Stimulated activated CD8-positive, alpha-beta memory T cell treated with anti-CD3 and anti-CD28 coated beads, Interleukin-7, amount 100 ng/mL, for 24 hours (primary cell): ENCODE measurements at places on chromosomes 2 and 18.

DNA sequence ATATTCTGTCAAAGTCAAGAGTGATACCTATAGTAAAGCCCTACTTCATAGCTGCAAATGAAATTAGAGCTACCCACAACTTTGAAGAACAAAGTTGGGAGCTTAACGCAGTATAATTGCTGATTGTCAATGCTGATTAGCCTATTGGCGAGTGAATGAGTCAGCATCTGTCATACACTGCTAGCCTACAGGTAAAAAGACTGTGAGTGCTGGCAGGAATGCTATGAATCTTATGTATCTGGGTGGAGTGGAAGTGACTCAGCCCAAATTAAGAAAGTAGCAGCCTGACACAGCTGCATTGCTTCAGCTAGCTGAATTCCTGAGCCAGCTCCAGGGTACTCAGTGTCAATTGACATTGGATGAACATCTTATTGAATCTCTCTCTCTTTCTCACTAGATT is 179.4 kb upstream of the DCC start:
- no peak for DNase-seq

DNA sequence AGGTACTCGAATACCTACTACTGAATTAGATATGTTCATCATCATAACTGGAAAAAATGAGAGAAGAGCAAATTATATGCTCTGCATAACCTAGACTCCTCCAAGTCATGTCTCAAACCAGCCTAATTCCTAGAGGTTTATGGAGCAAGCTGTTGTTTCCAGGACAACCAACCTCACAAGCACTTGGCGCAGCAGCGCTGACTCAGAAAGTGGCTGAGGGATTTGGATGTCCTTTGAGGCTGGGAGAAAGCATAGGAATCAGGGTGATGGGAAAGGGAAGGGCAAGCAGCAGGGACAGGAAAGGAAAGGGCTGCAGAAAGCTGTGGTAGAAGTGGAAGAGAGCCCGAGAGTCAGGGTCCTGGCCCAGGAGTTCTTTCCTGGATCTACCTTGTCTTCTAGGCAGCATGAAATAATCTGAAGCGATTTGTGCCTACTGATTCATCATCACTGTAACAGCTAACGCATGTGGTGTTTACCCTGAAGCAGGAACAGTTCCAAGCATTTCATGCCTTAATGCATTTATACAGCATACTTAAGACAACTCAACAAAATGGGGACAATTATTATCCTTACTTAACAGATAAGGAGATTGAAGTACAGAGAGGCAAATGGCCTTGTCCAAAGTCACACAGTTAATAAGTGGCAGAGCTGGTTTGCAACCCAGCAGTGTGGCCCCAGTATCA is 3.7 kb downstream of the PLEK start:
- DNase-seq = no peak

- no peak for DNase-seq
Observed at GRCh38 chr2:107107351-107107750, 221.4 kb upstream of the ST6GAL2 start.

GRCh38 chr2:26811791-26812694 is 26.2 kb downstream of the CENPA start:
- DNase-seq = no peak

GRCh38 chr18:24003903-24004640 is 10.5 kb upstream of the TTC39C start:
- DNase-seq = no peak

DNA sequence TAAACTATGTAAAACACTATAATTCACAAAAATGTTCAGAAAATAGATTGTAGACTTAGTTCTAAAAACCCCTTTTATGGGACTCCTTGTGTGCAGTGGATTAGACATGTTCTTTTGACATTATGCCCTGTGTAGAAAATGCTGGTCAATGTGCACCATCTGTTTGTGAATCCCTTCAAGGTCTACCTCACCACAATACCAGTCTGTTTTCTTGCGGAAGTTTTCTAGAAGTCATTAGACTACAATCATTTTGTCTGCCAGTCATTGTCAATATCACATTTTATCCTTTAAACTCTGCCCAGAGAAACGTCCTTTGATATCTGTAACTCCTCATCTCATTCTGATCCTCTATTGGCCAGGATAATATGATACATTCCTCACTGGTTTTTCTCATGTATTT is 7.8 kb downstream of the ITGA4 start:
- DNase-seq = no peak

DNA sequence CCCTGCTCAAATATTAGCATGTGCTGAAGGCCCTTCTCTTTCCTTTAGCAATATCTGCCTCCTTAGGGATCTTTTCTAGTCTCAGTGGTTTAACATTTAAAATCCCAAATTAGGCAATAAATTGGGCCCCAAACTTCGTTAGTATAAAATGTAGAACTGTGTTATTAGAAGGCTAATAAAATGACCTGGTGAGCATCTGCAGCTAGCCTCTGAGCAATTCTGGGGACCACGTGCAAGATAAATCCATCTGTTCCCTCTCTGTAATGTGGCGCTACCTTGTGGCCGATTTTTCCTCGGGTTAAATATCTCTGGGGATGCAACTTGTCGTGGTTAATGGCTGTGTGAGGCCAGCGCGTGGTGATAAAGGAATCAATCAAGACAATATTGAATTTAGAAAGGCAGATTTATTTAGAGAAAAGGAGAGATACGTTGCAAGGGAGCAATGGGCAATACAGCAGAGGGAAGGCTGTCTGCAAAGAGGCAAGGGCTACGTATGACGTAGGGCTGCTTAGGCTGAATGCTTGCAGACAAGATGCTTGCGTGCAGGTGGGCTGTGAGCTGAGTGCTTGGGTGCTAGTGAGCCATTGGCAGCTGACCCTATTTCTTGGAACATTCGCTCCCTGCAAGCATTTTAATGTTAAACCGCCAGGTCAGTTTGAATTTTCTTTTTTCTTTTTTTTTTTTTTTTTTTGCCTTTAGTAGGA is 18.5 kb upstream of the IL36G start:
- DNase-seq = no peak

- DNase-seq = no peak
Observed at GRCh38 chr18:68843473-68844089, 45.7 kb downstream of the CCDC102B start.

GRCh38 chr2:24945907-24946306 is 25.8 kb downstream of the DNAJC27 start:
- no peak for DNase-seq

- DNase-seq = no peak
Observed at GRCh38 chr2:45840481-45840880, 189.0 kb downstream of the PRKCE start.

DNA sequence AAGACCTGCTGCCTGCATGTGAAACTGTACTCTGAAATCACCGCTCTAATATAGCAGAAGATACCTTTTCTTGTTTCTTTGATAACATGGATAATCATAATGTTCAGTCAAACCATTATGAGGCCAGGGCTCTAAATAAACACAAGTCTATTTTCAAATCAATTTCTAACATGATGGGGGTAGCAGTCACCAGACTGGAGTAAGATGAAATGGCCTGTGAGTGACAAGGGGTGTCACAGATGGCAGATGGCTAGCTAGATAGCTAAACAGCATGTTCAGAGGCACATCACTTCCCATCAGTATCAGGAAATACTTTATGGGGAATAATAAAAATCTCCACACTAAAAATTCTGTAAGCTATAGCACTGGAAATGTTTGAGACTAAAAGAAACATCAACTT is 14.0 kb downstream of the MBD2 start:
- DNase-seq = no peak

- no peak for DNase-seq
Observed at GRCh38 chr2:187497858-187498463, 49.9 kb upstream of the CALCRL start.

DNA sequence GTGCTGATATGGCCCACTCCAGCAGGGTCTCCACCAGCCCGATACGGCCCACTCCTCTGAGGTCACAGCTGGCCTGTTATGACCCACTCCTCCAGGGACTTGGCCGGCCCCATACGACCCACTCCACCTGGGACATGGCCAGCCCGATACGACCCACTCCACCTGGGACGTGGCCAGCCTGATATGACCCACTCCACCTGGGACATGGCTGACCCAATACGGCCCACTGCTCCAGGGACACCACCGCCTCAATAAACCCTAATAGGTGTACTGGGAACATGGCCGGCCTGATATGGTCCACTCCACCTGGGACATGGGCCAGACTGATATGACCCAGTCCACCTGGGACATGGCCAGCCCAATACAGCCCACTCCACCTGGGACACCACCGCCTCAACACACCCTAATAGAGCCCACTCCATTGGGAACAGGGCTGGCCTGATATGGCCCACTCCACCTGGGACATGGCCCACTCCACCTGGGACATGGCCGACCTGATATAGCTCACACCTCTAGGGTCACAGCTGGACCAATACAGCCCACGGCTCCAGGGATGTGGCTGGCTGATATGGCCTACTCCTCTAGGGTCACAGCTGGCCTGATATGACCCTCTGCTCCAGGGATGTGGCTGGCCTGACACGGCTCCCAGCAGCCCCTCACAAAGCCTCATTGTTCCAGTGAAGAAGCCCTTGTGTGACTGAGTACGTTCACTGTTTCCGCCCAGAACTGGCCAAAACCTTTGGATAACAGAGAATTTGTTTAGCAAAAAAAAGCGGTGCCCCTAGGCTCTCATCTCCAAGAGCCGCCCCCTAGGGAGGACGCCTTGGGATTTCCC is 245.6 kb downstream of the HDAC4 start:
- no peak for DNase-seq

DNA sequence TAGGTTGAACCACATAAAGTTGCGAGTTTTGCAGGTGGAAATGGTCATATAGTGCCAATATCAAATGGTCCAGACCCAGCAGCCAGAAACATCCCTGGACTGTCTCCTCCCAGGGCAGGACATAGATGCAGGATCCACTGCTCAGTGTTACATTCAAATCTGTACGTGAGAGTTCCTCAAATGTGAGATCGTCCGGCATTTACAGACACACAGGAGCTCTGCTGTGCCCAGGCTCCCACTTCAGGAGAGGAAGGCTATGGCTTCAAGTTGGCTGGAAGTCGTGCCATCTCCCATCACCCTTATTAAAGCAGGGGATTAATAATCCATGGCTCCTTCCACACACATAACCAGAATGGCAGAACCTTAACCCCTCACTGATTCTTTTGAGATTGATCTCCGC is 688.2 kb upstream of the HS6ST1 start:
- no peak for DNase-seq

GRCh38 chr2:147382322-147382948 is 462.4 kb upstream of the ACVR2A start:
- DNase-seq = no peak

- DNase-seq = no peak
Observed at GRCh38 chr2:99096728-99097127, 44.8 kb upstream of the C2orf15 start.

GRCh38 chr2:150470435-150470834 is 17.0 kb downstream of the RND3 start:
- DNase-seq = no peak

GRCh38 chr18:34494359-34494696 is 215.8 kb upstream of the DTNA start:
- DNase-seq = no peak

GRCh38 chr2:55519938-55520885 is 694 bp downstream of the CFAP36 start:
- no peak for DNase-seq

DNA sequence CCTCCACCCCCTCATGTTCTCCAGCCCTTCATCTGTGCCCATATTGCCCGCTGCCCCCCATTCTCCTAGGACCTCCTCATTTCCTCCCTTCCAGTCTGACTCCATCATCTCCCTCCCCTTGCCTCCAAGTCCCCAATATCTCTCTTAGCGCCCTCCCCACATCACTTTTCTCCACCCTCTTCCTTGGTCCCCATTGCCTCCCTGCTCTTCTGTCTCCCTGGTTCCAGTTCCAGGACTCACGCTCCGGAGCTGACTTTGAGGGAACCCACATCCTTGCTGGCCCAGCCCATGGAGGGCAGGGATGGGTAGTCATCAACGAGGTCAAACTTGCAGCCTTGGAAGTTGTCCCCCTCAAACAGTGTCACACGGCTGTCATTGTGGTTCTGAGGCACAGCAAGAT is 2.6 kb downstream of the CRYBA2 start:
- no peak for DNase-seq

DNA sequence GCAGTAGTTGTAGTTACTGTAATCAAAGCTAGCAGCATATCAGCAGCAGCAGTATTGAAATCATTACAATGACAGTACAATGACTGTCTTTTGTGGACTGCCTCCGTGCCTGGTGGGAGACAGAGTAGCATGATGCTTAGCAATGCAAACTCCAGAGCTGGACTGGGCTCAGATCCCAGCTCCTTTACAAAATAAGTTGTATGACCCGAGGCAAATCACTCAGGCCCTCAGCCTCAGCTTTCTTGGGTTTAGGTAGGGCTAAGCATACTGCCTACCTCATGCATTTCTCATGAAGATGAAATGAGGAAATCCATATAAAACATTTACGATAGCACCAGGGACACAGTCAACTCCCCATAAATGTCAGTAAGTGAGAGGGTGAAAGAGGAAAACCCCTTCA is 170.7 kb downstream of the TTC32 start:
- no peak for DNase-seq

- DNase-seq = no peak
Observed at GRCh38 chr2:241906826-241907570, 37.5 kb downstream of the RTP5 start.

- DNase-seq = no peak
Observed at GRCh38 chr2:54009549-54009948, 38.8 kb upstream of the PSME4 start.

- no peak for DNase-seq
Observed at GRCh38 chr2:65358678-65359400, 73.6 kb downstream of the SPRED2 start.

- no peak for DNase-seq
Observed at GRCh38 chr18:8616028-8616401, 6.8 kb downstream of the RAB12 start.

DNA sequence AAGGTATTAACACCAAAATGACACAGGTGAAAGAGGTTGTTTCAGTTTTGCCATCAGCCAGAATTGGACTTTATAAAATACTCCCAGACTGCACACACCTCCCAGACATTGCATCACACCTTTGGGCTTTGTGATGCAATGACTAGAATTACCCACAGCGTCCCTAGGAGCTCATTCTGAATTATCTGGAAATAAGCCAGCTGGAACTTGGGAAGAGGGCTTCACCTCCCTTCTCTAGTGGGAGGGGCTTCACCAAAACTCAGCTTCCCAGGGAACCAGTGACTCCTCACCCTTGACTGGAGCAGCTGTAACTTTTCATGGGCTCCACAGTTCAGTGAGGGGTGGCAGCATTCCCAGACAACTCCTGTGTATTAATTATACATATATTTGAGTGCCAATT is 83.1 kb upstream of the BZW1 start:
- DNase-seq = no peak

DNA sequence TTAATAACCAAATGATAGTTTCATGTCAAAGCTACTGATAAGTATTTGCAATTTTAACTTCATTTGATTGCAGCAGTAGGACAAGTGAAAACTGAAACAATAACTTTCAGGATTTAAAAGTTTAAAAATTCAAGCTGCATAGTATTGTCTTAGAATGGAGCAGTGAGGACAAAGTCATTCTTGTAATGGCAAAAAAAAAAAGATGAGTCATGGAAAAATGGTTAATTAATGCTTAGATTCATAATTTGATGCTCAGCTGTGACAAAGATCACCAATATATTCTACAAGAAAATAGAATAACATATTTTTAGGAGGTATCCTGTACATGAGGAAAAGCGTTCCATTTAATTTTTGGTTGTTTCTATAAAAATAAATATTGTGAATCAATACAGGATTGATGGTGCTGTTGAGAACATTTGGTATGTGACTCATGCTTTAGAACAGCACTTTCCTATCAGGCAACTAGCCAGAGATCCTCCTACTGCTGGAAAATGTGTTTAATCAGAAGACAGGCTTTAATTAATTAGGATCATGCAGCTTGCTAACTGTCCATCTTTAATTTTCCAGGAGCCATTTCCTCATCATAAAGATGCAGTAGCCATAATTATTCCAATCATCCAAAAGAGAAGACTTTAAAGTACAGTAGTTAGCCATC is 239.0 kb upstream of the MMADHC start:
- no peak for DNase-seq
